ENCODE measurements at places on chromosomes 4 and X.

GRCh38 chr4:170270628-170271027 lies 180.9 kb upstream of the AADAT start:
- DNase-seq, result no peak

- DNase-seq, result no peak
These were observed 303.6 kb upstream of the FAT1 start for GRCh38 chr4:187027272-187027671.

DNA sequence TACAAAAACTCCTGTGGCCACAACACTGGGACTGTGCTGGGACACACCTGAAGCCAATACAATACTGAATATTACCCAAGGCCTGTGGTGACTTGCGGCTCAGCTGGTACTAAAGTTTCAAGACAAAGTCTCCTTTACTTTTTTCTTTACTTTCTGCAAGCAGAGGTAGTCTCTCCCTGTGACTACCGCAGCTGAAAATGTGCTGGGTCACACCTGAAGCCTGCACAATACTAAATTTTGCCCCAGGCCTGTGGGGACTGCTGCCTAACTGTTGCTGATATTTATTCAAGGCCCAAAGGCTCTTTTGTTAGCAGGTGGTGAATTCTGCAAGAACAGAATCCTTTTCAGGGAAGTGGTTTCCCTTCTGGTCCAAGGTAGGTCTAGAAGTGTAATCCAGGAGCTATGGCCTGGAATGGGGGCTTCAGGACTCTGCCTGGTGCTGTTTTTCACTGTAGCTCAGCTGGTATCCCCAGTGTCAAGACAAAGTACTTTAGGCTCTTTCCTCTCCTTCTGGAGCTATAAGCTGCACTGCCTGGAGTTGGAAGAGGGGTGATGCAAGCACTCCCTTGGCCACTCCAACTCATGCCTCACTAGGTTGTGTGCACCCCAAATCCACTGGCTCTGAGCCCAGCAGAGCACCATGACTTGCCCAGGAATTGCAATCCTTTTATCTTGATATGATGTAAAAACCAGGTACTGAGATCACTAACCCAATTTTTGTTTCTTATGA lies 489.4 kb downstream of the TECRL start:
- no peak for DNase-seq

DNA sequence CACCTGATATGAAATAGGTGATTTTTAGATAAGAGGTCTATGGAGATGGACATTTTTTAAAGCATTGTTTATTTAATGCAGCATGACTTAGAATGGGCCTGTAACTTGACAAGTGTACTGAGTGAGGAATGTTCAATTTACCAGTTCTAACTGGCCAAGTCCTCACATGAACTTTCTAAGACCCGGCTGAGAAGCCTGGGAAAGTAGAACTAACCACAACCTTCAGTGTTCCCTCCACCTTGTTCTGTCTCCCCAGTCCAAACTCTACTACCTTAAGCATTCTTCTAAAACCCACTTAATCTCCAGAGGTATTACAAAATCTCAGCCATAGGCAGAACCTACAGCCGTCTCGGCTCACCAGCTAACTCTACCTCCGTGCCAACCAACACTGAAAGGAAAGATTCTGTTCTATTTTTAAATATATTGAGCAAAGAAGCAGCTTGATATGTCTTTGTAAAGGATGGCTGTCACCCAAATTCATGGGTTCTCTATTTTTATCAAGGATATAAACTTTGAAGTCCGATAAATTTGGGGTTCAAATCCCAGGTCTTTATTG lies 6.8 kb downstream of the PPARGC1A start:
- no peak for DNase-seq

- DNase-seq, result no peak
These were observed 72.7 kb upstream of the HGFAC start for GRCh38 chr4:3368841-3369760.

DNA sequence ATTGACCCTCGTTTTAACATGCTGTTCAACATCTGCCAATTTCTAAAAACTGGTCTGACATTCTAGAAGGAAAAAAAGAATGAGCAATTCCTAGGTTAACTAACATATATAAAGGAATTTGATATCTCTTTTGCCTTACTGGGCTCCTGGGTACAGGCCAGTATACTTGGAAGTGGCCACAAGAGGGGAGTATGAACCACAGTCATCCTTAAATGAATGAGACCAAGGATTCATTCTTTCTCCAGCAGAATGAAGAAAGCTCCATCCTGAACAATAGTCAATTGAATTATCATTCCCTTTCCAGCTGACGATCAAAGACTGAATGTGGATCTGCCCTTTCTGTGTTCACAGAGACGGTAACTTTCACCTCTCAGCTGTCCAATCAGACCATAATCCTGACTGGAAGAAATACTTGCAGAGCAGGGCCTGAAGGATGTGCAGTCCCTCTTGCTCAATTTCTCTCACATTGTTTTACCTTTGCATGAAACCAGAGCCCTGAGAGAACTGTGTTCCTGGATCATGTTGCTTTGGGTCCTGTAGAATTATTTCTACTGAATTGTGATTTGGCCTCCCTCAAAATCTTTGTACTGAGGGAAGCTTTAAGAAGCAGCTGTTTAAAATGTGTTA lies 14.8 kb upstream of the SPARCL1 start:
- DNase-seq, result no peak

DNA sequence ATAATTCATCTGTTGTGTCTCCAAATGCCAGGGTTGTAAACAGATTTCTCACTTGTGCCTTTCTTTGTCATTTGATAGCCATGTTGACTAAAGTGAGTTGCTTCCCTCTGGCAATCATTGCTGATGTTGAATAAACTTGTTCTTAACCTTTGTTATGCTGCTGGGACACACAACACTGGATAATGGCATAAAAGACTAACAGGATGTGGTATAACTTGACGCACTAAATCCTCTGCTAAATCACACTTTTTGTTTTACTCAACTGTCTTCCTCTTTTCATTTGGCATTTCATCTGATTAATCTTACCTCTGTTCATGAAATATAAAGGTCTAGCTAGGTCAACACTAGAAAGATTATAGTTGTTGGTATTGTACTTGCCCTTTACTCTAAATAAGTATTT lies 17.6 kb upstream of the CXCL5 start:
- DNase-seq, result no peak

DNA sequence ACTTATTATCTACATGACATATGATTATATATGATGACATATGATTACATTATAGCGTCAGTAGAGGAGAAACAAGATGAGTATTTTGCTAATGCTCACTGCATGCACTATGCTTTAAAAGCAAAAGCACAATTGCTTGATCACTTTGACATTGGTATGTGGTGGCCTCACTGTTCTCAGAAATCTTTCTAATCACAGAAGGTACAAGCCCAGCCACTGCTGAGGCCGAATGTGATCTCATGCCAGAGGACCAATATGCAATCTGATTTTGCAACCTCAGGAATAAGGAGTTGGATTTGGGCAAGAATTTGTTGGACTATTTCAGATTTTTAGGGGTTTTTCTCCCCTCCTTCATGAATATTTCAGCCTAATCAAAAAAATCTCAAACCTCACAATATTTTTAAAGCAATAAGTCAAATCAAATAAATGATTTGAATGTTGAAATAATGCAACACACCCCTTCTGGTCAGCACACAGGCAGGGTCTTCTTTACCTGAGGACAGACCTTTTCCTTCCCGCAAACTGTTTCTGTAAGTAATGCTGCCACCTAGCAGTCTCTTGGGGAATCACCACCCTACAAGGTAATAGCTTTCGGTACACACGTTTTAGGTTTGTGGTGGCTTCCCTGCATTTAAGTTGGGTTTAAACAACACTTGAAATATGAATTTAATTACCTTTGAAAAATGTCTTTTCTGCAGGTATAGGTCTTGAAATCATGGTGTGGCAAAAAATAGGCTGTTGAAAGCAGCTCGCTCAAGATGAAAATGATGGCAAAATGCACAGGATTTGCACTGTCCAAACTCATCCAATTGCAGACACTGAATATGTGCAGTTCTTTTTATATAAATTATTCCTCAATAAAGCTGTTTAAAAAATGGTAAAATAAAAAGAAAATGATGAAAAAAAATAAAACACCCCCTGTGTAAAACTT lies 4.8 kb upstream of the CXCL13 start:
- peak; percentile 40 for DNase-seq

DNA sequence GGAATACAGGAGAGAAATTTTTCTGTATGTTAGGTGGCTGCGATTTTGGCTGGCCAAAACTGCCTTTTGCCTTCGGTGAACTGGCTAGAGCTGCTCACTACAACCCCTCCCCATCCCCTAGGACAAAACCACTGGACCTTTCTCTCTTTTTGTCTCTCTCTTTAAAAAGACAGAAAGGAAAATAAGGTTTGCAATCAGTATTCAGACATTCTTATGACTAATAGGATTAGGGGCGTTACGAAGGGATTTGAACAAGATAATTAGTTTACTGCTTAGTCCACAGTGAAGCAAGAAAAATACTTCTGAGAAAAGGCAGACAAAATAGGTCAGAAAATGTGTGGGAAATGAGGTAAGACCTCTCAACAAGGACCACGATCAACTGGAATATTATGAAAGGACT lies 180.4 kb downstream of the SLIT2 start:
- DNase-seq, result no peak

- no peak for DNase-seq
These were observed 169.6 kb downstream of the LDB2 start for GRCh38 chr4:16728849-16729248.

- no peak for DNase-seq
These were observed 33.7 kb downstream of the SH3RF1 start for GRCh38 chr4:169236873-169237626.

DNA sequence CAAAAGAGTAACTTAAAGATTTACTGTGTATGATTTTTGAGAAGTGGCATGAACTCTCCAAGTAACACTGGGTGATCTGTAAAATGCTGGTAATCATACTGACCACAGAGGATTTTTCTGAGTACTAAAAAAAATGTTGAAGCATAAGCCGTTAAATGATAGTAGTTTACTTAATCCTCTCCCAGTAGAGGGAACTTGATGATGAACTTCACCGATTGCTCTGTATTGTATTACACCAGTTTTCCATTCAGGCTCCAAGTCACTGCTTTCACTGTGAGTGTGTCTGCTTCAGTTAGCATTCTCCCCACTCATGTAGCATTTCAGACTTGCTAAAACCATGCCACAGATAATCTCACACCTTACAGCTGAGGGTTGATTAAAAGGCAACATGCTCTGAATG lies 294.1 kb downstream of the GBA3 start:
- no peak for DNase-seq

DNA sequence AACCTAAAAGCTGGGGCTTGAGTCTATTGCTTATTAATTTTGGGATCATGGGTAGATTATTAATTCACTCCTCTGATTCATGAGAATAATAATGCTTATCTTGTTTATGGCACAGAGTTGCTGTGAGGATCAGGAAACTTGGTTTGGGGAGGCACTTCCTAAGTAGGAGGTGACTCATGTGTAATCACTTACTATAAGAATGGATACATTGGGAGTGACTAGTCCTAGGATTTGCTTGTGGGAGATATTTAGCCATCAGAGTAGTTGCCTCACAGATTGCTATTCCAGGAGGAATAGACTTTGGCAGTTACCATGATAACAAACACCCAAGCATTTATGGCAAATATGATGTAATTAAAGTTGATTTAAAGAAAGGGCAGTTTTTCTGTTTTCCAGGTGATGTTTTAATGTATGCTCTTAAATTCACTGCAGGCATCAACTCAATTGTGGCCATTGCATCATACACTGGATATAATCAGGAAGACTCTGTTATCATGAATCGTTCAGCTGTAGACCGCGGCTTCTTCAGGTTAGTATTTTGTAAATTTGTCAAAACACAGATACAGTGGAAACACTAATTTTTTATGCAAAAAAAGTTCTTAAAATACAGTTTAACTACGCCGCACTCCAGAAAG lies 41.9 kb downstream of the POLR2B start:
- no peak for DNase-seq

- no peak for DNase-seq
These were observed at the start of gene SERTM2 for GRCh38 chrX:111511477-111511876. Gene SERTM2 (plus strand): TSS chrX:111511645. CDS start chrX:111518858, 7,213 bp downstream.

GRCh38 chrX:9374555-9374954 lies 90.3 kb upstream of the TBL1X start:
- no peak for DNase-seq

DNA sequence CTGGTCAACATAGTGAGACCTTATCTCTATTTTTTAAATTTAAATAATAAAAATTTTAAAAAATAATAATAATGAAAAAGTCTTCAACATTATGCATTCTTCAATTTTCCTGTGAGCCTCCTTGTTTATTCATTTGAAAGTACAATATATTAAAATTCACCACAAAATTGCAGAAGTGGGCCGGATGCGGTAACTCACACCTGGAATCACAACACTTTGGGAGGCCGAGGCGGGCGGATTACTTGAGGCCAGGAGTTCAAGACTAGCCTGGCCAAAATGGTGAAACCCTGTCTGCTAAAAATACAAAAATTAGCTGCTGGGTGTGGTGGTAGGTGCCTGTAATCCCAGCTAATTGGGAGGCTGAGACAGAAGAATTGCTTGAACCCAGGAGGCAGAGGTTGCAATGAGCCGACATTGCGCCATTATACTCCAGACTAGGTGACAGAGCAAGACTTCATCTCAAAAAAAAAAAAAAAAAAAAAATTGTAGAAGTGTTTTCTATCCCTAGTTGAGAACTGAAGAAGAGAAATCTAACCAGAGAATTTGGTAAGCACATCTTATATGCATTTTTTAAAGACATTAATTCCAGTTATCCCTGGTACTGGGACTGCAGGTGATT lies 56.9 kb downstream of the RBM47 start:
- DNase-seq, result no peak

- no peak for DNase-seq
These were observed 34.8 kb upstream of the USP51 start for GRCh38 chrX:55524487-55524886.

GRCh38 chr4:173332021-173332487 lies 2.1 kb downstream of the HMGB2 start:
- peak; percentile 28 for DNase-seq

DNA sequence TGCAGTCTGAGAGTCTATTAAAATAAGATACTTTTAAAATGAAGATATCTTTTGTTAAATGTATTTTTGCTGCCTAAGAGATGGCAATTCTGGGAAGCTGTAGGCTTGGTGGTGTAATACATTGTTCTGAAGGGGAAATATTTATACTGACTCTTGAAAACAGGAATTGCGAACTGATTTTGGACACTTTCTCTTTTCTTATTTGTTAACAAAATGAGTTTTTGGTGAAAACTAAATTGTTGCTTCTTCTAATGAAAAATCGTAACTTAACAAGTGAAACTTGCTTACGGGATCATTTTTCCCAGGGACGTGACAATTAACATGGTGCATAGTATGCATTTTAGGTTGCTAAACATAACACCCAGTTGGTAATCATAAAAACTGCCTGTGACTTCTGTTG lies 71.0 kb downstream of the RAPGEF2 start:
- DNase-seq, result no peak

GRCh38 chrX:103467887-103468286 lies 51.4 kb downstream of the RAB40A start:
- DNase-seq, result no peak

DNA sequence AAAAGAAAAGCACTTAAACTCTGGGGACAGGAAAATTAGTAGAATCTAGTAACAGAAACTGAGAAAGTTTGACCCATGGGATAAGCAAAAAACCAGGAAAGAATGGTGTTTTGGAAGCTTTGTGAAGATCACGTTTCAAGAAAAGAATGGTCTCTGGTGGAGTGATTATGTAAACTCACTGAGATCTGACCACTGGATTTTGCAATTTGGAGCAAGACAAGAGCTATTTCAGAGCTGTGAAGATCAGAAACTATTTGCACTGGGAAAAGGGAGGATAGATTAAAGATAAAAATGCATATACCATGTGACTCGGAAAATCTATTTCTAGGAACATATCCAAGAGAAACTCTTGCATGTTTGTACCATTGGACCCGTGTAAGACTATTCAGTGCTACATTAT lies 4.3 kb downstream of the TMPRSS11D start:
- DNase-seq, result no peak

- no peak for DNase-seq
These were observed 470.9 kb upstream of the ADGRL3 start for GRCh38 chr4:60729194-60729593.

Measured in CD4-positive, alpha-beta T cell treated with Interleukin-17A for 1 hour (primary cell).